ENCODE measurements at places on chromosomes 2 and 18.

GRCh38 chr18:63107931-63108330, 211.6 kb downstream of the BCL2 start:
- no peak for DNase-seq

DNA sequence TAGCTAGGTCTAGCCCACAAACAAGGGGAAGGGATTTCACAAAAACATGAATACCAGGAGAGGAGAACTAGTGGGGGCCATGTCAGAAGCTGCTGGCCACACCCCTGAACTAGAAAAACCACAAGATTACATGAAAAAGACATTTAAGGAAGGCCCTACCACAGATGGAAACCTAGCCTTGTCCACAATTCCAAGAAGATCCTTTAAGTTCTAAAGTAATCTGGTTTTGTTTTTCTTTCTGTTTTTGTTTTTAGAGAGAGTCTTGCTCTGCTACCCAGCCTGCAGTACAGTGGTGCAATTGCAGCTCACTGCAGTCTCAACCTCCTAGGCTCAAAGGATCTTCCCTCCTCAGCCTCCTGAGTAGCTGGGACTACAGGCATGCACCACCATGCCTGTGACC, 34.2 kb upstream of the CAB39 start:
- DNase-seq = no peak

DNA sequence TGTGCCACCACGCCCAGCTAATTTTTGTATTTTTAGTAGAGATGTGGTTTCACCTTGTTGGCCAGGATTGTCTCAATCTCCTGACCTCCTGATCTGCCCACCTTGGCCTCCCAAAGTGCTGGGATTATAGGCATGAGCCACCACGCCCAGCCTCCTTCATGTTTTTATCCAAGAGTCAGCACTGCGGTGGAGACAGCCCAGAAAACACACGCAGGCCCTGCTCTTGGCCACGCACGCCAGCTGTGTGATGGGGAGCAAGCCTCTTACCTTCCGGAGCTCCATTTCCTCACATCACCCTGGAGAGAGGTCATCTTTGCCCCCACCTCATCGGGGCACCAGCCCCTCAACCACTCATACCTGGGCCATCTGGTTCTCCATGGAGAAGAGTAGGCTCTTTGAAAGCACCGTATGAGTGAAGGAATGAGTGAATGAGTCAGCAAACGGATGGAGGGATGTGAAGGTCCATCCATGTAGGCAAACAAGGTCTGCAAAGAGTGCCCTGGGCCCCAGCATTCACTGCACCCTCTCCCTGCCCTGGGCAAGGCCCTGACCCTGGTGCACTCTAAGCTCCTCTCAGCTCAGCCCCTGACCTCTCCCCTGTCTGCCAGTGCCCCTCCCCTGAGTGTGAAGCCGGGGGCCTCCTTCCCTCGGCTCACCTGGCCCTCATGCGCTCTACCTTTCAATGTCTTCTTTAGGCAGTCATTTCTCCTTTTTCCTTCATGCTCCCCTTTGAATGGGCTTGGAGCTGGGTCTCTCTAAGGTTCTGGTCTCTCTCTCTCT, 7.4 kb downstream of the GYPC start:
- DNase-seq = no peak

- DNase-seq = no peak
Measured at GRCh38 chr2:68512966-68513365, 45.6 kb downstream of the APLF start.

DNA sequence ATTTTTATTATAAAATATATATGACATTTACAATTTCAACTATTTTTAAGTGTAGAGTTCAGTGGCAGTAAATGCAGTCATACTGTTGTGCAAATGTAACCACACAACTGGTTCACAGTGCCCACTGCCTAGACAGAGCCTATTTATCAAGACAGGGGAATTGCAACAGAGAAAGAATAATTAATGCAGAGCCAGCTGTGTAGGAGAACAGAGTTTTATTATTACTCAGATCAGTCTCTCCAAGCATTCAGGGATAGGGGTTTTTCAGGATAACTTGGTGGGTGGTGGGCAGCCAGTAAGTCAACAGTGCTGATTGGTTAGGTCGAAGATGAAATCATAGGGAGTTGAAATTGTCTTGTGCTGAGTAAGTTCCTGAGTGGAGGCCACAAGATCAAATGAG, 200.3 kb downstream of the NYAP2 start:
- no peak for DNase-seq

GRCh38 chr2:133433455-133434451, 134.5 kb downstream of the NCKAP5 start:
- no peak for DNase-seq

DNA sequence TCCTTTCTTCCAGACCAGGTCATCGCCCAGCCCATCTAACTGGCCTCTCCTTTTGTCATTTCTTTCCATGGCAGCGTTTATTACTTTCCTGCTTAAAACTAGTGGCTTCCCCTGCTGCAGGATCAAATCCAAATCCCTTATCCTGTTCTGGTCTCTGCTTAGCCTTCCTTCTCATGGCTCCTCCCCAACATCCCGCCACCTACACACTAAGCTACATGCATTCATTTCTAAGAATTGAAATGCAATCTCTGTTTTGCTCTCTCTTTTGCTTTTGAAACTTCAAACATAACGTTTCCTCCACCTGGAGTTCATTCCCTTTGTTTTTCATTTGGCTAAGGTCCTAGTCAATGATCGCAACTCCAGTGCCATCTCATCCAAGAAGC, 18.0 kb upstream of the DPP4 start:
- no peak for DNase-seq

DNA sequence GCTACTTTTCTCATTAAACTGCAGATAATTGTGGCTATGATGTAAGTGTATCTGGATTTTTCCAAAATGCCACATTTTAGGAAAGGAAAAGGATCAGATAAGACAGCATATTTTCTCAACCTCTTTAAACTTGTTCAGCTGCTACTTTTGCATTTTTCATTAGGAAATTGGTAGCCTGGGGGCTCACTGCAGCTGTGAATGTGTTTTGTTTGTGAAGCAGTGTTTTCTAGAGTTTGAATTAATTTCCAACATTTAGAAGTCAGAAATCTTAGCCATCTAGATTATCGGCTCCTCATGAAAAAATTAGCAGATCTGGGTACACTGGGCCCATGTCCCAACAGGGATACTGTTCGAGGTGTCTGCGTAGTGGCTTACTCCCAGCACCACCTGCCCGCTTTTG, 56.3 kb upstream of the ZDBF2 start:
- no peak for DNase-seq

DNA sequence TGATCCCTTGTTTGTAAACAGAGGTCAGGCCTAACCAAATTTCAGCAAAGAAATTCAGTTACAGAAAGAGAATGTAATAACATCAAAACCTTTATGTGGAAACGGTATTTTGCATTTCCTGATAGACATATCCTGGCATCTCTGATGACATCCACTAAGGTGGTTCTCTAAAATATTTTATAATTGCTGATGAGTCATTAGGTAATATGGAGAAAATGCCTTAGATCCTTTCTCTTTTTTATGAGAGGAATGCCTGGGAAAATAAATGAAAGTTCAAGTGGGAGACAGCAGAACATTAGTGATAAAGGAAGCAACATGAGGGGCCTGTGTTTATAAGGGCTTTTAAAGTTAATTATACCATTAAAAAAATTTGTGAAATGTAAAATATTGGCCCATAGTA, 72.6 kb downstream of the PLCL1 start:
- DNase-seq = no peak

DNA sequence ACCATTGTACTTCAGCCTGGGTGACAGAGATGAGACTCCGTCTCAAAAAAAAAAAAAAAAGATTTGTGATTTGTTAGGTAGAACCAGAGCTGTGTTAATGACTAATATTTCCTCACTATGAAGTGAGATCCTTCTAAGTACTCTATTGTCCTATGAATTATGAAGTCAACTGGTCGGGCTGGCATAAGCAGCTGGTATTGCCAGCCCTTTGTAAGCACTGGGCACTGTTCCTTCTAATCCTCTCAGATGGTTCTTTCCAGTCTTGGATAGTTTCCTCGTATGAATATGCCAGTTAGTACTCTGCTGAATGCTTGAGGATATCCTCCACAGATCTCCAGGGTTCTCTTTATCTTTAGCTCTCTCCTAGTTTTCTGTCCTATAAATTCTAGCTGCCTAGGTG, 223.1 kb upstream of the SP5 start:
- no peak for DNase-seq

GRCh38 chr18:49151482-49151881, 200.7 kb upstream of the SMAD7 start:
- no peak for DNase-seq

- DNase-seq = no peak
Measured at GRCh38 chr2:6352906-6353515, 512.7 kb downstream of the CMPK2 start.

DNA sequence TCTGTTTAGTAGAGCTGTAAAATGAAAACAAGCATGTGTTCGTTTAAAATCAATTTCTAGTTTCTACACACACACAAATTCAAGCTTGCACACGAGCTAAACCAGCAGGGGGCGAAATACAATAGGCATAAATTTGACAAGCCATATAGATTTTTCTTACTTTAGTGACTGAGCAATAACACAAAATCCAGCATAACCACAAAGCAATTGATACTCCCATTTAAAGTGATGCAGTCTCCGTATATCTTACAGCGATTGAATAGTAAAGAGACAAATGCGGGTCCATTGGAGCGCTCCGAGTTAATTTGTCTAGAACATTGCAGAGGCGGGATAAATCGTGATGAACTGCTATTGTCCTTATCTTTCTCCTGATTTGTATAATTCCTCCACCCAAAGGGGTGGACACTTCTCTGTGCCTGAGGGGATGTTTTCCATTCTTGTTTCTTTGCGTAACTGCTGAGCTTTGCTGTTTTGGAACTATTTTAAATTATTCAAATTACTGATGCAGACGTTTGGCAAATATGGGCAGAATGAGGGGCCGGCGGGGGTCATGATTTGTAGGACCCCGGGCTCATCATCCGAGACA, 1.2 kb upstream of the AFTPH start:
- peak; percentile 66 for DNase-seq

DNA sequence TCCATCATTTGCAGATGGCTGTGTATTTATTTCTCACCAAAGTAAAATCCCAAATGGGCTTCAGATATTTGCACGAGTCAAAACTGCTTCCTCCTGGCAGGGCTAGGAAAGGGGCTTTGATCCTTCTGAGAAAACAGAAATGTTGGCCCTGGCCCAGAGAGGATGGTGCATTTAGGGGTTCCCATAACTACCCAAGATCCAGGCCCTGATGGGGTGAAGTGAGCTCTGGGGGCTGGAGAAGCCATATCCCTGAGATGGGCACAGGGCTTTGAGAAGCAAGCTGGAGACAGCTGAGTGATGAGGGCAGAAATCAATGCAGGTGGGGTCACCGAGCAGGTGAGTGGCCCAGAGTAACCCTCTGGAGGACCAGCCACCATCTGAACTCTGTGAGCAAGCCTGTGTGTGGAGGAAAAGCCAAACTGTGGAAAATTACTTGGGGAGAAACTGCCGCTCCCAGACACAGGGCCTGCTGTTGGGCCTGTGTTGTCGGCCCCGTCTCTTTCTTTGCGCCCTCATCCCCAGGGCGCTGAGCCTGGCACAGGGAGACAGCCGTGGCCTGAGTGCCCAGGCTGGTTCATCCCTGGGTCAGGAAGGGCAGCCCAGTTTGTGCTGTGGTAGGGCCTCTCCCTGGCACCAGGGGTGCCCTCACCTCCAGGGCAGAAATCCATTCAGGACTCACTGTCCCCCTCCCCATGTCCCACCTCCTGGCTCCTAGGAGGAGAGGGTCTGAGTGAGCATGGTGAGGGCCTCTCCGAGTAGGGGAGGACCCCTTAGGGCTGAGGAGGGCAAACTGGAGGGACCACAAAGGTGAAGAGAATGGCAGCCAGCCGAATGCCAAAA, 167.8 kb upstream of the HAAO start:
- DNase-seq = no peak

- no peak for DNase-seq
Measured at GRCh38 chr18:5787936-5788335, 107.4 kb downstream of the TMEM200C start.

DNA sequence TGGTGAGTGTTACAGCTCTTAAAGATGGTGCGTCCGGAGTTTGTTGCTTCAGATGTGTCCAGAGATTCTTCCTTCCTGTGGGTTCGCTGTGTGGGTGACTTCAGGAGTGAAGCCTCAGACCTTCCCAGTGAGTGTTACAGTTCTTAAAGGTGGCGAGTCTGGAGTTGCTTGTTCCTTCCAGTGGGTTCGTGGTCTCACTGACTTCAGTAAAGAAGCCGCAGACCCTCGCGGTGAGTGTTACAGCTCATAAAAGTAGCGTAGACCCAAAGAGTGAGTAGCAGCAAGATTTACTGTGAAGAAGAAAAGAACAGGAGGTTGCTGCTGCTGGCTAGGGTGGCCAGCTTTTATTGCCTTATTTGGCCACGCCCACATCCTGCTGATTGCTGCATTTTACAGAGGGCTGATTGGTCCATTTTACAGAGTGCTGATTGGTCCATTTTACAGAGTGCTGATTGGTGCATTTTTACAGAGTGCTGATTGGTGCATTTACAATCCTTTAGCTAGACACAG, 34.0 kb upstream of the SPTBN1 start:
- DNase-seq = no peak

DNA sequence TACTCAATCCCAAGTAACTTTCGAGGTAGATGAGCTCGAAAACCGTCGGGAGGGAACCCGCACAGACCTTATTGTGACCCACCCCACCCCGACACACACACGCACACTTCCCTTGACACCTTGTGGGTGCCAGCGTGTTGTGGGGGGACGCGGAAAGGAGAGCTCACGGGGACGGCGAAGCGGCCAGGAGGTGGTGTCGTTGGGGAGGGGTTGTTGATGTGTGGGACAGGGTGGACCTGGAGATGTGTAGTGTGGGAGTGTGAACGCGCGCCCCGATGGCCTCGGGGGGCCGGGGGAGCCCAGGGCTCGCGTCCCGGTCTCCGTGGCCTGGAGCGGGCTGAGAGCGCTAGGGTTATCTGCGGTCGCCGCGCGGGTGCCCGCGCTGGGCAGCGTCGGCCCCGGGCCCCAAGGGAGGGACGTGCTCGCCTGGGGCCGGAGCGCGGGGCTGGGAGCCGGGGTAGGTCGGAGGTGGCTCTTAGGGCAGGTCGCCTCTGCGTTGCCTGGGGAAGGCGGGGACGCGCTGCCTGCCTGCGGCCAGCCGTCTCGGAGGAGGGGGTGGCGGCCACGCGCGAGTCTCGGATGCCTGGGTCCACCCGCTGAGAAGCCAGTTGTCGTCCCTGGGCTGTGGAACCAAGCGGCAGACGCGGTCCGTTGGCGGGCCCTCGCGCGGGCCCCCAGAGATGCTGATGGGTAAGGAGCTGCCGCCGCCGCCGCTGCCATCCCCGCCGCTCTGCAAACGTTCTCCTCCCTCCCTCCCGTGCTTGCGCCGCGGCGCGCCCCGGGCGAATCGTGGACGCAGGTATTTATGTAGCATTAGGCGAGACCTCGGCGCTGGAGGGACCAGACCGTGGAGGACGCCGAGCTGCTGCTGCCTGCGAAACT, 1.6 kb downstream of the KLHL29 start:
- DNase-seq = no peak

GRCh38 chr2:200586644-200586975, 796 bp downstream of the AOX1 start:
- no peak for DNase-seq

- DNase-seq = no peak
Measured at GRCh38 chr2:98507891-98508708, 63.4 kb downstream of the INPP4A start.
